ENCODE measurements at places on chromosomes 2 and 18.

DNA sequence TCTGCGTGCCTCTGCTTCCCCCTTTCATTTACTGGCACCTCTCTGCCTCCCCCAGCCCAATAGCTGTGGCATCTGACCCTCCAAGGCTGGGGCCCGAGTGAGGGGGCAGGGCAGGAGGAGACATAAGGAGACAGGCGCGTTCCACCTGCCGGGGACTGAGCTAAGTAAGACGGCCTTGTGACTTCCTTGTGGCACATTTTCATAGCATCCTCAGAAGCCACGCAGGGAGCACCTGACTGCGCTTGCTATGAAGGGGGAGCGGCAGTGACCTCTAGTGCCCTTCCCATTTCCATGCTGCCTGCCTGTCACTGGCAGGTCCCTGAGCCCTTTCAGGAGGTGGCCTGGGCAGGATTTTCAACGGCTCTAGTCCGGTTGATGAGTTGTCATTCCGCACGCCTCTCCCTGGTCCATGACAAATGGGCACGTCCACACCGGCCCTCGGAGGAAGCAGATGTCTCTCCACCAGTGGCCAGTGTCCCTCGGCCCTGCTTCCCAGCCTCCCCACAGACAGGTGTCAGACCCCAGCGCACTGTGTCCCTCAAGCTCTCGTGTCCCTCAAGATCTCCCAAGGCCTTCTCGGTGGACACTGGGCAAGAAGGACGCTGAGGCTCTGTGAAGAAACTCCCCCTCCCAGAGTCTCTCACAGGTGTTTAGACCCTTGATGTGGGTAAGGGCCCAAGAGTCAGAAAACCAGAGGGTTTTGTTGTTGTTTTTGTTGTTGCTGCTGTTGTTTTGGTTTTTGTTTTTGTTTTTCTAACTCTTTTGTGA, 42.7 kb downstream of the CYP26B1 start:
- DNase-seq: no peak

DNA sequence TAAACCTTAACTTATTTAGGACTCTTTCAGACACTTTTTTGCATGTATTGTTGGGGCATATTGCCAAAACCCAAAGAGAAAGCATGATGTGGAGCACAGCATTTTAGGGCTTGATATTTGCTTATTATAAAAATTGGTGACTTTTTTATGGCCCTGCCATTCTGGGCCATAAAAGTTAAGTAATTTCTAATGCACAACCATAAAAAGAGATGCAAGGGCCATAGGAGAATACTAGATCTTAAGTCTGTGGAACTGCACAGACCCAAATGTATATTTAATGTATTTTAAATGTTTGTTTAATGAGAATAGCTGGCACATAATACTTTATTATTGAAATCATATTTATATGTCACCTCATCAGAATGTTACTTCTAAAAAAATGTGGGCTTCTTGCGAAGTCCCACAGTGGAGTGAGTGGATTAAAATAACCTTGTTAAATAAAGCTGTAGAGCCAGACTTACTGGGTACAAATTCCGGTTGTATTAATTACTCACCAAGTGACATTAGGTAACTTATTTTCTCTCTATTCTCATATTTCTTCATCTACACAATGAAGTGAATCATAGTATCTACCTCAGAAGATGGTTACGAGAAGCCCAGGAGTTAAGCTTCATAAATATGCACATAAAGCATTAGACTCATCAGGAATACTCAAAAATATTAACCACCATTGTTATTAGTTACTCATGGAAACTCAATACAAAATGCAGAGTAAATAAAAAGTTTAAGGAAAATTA, 52.2 kb downstream of the HNMT start:
- no peak for DNase-seq

- DNase-seq: no peak
Measured at GRCh38 chr2:134155134-134155533, 98.7 kb upstream of the MGAT5 start.

DNA sequence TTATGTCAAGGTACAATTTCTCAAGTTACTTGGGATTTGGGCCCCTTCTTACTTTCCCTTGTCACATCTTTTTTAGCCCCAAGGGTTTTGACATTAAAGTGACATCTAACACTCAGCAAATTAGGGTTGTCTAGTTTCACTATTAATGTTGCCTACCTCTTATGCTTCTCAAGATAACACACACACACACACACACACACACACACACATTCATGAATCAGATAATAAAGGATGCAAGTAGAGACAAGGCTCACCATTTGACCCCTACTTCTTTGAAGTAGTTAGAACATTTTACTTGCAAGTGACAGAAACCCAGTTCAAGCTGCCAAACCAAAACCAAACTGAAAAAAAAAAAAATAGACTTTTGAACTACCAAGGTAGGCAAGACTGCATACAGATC, 138.8 kb downstream of the TRIB2 start:
- DNase-seq: no peak

DNA sequence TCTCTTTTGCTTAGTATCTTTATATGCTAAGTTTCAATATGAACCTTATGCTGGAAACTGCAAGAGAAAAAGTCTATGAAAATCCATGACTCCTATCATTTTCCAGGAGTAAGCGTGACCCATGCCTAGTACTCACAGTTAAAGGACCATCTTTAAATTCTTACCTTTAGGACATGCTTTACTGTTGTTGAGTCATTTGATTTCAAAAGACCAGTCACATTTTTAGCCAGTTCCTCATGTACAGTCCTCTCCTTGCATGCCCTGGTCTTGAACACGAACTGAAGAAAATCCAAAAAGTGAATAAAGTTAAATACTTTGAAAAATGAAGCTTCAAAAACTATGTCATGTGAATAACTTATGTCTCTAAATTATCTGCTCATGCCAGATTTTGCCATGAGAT, 117.8 kb upstream of the CCDC195 start:
- no peak for DNase-seq
